ENCODE measurements at places on chromosomes 7 and 10.

GRCh38 chr10:878333-878759 lies 53.2 kb downstream of the LARP4B start:
- no peak for DNase-seq

- DNase-seq = no peak
Measured at GRCh38 chr10:122240401-122240800, 30.7 kb upstream of the BTBD16 start.

- DNase-seq = no peak
Measured at GRCh38 chr7:123789206-123789784, 40.5 kb upstream of the WASL start.

DNA sequence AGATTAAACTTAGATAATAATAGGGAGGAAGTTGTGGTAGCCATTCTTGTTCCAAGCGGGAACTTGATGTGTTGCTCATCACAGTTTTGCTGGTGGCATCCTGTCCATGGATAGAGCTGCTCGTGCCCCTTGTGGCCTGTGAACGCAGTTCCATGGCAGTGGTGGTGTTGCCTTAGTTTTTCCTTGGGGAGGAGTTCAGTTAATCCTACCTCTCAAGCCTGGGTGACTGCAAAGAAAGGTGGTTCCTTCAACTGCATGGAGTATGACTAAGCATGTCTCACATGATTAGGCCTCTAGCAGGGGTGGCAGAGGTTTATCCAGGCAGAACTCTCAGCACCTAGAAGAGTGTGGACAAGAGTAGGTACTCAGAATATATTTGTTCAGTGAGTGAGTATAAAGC lies 99.7 kb downstream of the MAPK8 start:
- DNase-seq = no peak

- no peak for DNase-seq
Measured at GRCh38 chr10:119290301-119291048, 83.1 kb downstream of the GRK5 start.

Measured in omental fat pad (tissue), 4 donors.